Posterior cingulate gyrus (tissue), 11 donors: ENCODE measurements at places on chromosomes 12 and 14.

- DNase-seq = no peak
Measured at GRCh38 chr14:90611936-90612335, 204.3 kb downstream of the TTC7B start.

DNA sequence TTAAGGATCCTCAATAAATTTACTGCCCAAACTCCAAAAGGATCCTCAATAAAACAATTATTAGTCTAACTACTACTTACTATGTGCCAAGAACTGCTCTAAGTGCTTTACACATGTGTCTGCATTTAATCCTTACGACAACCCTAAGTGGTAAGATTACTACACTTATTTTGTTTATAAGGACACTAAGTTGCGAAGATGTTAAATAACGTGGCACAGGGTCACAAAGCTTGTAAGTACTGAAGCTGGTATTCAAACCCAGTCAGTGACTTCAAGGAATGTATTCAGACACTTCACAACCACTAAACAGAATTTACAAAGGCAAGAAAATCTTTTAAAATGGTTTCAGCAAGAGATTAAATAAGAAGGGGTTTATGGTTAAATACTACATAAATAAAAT lies 13.0 kb downstream of the FERMT2 start:
- no peak for DNase-seq

GRCh38 chr12:26748741-26749431 lies 84.1 kb downstream of the ITPR2 start:
- no peak for DNase-seq

DNA sequence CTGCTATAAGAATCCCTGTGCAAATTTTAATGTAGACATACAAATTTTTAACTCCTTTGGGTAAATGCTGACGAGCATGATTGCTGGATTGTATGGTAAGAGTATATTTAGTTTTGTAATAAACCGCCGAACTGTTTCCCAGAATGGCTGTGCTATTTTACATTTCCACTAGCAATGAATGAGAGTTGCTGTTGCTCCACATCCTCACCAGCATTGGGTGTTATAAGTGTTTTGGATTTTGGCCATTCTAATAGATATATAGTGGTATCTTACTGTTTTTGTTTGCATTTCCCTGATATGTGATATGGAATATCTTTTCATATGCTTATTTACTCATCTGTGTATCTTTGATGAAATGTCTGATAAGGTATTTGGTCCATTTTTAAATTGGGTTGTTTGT lies 23.7 kb downstream of the ETNK1 start:
- no peak for DNase-seq

GRCh38 chr14:102097441-102098135 lies 10.7 kb upstream of the HSP90AA1 start:
- DNase-seq = no peak
